ENCODE measurements at places on chromosomes 3 and 15.

DNA sequence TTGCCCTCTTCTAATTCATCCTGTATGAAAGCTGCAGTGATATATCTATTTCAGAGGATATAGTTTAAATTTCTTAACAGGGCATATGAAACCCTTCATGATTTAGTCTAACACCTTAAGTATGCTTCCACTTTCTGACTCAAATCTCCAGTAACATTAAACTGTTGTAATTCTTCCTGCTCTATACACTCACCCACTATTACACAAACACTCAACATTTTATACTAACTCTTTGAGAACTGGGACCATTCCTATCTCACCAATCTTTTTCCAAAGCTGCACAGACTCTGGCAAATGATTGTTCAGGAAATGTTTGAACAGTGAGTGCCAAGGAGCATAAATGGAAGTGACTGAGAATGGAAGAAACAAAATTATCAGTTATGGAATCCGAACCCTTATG, 560.4 kb upstream of the DPPA4 start:
- no peak for DNase-seq

DNA sequence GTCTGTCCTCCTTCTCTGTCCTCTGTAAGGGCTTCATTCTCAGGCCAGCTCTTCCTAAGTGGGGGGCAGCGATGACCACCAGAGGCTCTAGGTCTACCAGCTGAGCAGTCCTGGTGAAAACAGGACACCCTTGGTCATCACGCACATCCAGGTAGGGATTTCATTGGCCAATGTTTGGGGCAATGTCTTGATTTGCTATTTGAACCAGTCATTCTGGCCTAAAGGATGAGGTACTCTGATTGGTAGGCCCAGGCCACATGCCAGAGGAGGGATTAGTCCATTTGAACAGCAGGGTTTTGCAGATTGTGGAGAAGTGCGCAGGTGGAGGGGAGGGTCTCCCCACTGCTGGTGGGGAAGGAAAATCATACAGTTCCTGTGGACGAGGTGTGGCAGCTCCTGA, 57.3 kb downstream of the PLXNA1 start:
- DNase-seq = no peak

GRCh38 chr3:40337136-40338108, 27.9 kb downstream of the EIF1B start:
- DNase-seq = no peak

DNA sequence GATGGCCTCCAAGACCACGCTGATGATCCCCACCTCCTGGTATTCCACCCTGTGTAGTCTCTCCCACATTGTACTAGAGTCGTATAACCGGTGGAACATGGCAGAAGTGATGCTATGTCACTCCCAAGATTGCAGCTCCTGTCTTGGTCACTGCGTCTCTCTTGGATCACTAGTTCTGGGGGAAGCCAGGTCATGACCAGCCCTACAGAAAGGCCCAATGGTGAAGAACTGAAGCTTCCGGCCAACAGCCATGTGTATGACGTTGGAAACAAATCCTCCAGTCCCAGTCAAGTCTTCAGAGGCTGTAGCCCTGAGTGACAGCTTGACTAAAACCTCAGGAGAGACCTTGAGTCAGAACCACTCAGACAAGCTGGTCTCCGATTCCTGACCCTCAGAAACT, 61.9 kb upstream of the FNDC3B start:
- DNase-seq = no peak

DNA sequence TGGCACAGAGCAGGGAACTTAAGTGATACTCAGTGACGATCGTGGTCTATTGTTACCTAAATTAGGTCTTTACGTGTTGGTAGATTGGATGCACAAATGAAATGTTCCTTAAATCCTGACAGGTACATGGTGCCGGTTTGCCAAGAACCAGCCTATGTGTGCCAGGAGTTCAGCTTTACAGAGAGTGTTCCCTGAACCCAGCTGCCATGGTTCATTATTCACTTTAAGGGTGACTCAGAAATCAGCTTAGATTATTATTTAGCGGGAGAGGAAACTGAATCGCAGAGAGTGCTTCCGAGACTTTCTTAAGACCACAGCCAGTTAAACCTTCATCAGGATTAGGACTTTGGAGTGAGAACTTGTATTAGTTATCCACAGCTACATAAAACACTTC, 21.5 kb downstream of the FAM43A start:
- DNase-seq = no peak

GRCh38 chr15:90022345-90022744, 21.2 kb downstream of the ZNF710 start:
- DNase-seq = no peak

DNA sequence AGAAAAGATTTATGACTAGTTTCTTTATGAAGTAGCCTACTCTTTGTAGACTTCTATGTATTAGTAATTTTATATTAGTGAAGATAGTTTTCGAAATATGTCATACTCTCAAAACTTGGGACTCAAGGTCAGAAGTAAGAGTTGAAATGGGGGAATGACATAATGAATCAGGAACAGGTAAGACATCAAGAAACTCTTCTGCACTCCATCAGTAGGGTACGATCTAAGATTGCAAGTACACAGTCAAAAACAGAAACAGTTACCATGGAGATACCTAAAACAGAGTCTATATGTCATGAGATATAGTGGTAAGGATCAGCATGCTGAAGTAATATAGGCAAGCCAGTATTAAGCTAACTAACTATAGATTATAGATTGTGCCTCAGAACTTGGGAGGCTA, 187.0 kb upstream of the MLF1 start:
- no peak for DNase-seq

GRCh38 chr3:168273036-168273435, 177.3 kb upstream of the GOLIM4 start:
- DNase-seq = no peak

GRCh38 chr3:175149675-175150074, 290.5 kb downstream of the NAALADL2 start:
- peak; percentile 100 for DNase-seq

DNA sequence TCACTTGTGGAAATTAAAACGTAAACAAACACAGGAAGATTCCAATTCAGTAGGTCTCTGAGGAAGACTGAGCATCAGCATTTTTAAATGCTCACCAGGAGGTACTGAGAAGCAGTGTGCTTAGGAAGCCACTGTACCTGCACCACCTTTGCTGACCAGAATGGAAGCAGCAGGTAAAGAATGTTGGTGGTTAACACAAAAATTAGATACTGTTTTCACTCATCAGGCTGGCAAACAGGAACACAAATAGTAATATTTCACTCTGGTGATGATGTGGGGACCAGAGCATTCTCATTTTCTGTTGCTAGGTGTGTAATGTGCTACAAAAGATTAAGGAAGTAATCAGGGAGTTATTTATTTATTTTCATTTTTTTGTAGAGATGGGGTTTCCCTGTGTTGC, 29.9 kb upstream of the GHSR start:
- DNase-seq = no peak

DNA sequence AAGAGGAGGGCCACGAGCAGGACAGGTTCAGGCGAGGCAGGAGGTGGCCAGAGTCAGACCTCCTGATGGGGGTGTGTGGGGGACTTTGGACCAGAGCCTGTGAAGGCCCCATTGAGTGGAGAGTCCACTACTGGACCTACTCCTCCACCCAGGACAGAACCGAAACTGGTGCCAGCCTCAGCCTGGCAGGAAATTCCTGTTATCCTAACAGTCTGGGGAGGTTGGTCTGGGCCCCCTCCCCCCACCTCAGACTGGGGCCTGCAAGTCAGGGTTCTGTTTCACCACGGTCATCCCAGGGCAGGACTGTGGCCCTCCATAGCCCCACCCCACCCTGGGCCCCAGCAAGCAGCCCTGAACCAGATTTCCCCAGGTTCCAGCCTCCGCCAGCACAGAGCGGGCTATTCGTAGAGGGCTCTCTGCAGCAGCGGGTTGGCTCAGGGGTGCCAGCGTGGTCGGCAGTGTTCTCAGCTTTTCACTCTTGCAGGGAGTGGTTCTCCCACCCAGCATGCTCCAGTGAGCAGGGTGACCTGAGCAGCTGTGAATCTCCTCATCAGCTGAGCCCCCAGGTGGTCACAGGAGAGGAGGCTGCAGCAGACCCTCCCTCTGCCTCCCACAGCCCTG, 217.3 kb downstream of the TBC1D2B start:
- DNase-seq = no peak

DNA sequence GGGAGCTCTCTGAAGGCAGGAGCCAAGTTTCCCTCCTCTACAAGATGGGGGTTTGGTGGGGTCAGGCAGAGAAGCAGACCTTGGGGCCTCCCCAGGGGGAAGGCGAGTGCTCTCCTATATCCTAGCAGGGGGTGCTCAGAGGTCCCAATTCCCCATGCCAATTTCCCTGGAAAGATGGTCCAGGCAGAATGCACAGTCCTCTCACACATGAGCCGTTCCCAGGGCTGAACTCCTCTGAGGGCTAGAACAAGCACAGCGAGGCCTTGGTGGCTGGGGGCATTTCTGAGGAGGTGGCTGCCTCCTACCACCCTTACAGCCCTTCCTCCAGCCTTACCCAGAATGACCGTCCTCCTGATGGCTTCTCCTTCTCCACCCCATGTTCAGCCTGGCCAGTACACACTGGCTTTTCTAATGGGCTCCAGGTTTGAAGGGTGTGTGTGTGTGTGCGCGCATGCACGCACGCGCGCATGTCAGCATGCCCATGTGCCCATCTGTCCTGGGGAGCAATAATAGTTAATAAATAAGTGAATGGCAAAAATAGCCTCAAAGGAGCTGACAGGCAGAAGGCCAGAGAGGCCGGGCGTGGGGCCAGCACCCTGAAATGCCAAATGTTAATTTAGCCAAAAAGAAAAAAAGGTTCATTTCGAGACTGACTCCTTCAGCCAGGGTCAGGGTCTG, 24.4 kb downstream of the ADCY5 start:
- no peak for DNase-seq

GRCh38 chr15:51224428-51224827, 114.0 kb downstream of the CYP19A1 start:
- DNase-seq = no peak

DNA sequence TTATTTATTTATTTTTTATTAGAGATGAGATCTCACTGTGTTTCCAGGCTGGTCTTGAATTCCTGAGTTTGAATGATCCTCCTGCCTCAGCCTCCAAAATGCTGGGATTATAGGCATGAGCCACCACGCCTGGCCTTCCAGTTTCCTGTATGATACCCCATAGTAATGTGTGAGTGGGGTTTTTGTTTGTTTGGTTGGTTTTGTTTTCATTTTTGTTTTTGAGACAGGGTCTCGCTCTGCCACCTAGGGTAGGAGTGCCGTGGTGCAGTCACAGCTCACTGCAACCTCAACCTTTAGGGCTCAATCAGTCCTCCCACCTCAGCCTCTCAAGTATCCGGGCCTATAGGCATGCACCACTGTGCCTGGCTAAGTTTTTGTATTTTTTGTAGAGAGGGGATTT, 30.9 kb downstream of the GOLM2 start:
- no peak for DNase-seq

DNA sequence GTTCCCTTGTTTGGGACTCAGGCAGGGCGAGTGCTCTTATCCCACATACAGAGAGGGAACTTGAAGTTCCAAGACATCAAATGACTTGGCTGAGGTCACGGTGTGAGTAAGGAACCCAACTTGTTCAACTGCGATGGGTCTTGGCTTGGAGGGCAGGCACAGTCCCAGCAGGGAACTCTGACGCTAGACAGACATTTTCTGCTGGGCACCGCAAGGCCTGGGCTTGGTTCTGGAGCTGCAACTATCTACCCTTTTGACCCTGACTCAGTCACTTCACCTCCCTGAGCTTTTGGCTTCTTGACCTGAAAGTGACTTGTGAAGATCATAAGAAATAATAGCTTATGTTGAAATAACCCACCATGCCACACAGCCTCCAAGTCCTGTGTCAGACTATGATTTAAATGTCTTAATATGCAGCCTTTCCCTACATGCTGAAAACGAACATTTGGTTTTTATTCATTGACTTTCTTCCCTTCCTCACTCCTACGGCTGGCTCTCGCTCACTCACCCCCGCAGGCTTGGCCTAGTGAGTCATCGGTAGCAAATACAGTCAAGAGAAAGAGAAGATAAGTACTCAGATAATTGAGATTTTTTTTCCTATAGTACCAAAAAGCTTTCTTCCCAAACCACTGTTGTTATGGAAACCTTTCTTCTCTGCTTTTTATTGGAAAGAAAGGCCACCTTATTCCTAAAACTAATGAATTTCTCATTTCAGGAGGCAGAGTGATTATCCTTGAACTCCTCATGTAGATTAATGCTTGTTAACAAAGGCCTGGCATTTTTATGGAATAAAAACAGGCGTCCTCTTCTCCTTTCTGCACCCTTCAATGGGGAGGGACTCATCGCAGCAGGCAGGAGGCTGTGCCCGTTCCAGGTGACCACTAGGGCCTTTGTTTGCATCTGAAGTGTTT, 178.4 kb downstream of the ATP10A start:
- no peak for DNase-seq

GRCh38 chr3:72270072-72270681, 485.2 kb upstream of the PROK2 start:
- no peak for DNase-seq

DNA sequence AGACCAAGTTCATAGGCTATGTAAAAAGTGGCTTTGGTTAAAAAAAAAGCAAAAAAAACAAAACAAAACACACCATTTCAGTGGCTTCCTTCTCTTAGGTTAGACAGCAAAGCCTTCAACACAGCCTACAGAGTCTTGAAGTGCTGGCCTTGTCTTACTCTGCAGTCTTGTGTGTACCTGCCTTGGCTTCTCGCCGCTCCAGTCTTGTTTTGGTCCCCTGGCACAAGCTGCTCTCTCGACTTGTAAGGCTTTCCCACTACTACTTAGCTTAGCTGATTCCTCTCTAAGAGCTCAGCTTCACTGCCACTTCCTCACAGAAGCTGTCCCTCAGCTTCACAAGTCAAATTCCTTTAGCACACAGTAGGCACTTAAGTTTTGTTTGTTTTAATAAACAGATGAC, 63.0 kb downstream of the ST3GAL6 start:
- DNase-seq = no peak

DNA sequence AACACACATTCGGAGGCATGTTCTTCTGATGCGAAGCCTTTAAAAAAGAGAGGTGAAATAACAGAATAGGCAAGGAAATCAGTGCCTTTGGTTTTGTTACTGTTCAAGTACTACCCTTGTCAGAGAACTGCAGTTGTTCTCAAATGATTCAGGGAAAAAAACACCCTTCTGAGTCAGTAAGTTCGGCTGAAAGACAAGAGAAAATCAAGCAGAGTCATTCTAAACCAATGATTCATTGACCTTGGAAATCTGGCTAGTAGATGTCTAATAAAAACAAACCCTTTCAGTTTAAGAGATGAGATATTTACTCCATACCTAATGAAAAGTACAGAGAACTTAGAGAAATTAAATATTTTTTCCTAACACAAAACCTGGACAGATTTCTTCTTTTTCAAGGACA, 72.7 kb upstream of the ABI3BP start:
- DNase-seq = no peak

DNA sequence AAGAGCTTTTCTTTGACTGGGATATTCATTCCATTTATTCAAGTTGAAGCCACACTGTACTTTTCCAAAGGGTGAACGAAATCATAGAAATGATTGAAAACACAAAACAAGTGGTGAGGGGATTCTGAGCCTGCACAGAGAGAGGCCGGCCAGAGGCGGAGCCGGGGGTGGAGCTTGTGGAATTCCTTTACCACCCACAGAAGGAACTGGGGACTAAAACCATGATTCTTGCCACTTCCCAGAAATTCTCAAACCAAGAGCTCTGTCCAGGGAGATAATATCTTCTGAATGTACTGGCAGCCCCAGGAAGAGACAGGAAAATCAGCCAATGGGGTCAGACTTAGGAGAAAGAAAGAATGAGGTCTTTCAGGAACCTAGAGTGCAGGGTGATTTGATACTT, 20.8 kb downstream of the FBN1 start:
- DNase-seq = no peak

Data from NCI-H1436 (cell line).